Epithelial cell of proximal tubule (primary cell): ENCODE measurements at places on chromosomes 6 and 20. TPM values are rescaled to one million over a fixed set of nuclear protein-coding genes. Genes with fewer than 3 reads are reported as not detected.

- DNase-seq = no peak
Observed at GRCh38 chr20:39289316-39289715, 327.2 kb downstream of the DHX35 start.

GRCh38 chr20:47773371-47773786 is 11.9 kb downstream of the SULF2 start:
- DNase-seq = no peak

GRCh38 chr20:17636523-17637412 is 45.3 kb downstream of the RRBP1 start:
- DNase-seq = no peak

GRCh38 chr6:89604653-89605052 is 33.9 kb downstream of the LYRM2 start:
- no peak for DNase-seq

- no peak for DNase-seq
Observed at GRCh38 chr20:57829805-57830514, 120.1 kb upstream of the PMEPA1 start.

DNA sequence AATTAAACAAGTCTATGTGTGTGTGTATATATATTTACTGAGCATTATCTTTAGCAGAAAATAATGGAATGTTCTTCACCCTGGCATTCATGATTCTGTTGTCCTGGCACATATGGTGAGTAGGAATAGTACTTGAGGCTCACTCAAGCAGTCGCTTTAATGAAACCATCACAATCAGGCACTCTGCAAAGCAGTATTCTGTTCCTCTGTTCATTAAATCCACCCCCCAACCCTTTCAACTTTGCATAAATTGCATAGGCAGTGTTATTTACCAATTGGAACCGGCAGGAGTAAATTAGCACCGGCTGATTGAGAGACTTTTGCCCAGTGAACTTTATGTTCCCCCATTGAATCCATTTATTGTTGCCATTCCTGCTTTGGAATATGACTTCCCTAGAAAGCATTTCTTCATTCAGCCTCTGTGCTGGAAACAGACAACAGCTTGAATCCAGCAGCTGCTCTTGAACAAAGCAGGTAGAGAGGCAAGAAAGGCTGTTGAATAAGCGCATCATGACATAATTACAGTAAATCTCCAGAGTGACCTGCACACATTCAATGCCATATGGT is 268.0 kb upstream of the RNF217 start:
- no peak for DNase-seq

- no peak for DNase-seq
Observed at GRCh38 chr6:108684771-108685329, 124.1 kb downstream of the FOXO3 start.

DNA sequence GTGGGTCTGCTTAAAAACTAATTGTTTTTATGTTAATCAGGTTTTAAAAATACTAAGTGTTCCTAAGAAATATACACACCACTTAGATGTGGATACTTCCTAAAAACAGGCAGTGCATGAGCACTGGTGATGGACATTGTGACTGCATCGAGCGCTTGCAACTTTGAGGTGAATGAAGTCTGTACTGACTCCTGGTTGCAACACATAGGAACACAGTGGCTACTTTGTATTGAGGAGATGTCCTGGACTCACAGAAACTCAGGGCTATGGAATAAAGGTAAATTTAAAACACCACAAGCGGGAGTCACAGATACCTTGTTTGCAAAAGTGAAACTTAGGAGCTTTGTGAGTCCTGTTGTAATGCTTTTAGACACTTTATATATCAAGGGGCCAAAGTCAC is 55.6 kb upstream of the POLR1H start:
- DNase-seq = no peak

GRCh38 chr20:30612344-30612743 is 645.1 kb upstream of the DEFB115 start:
- no peak for DNase-seq

The TRDN gene
- not detected in 2 replicates for total RNA-seq

The DPPA5 gene
- not detected in 2 replicates for total RNA-seq

The FOXQ1 gene
- 2.0 and 2.1 TPM in 2 replicates for total RNA-seq

The ADGRB3 gene
- total RNA-seq = 3.0 and 4.7 TPM in 2 replicates

The PPP1R18 gene
- total RNA-seq = 66.5 and 77.3 TPM in 2 replicates

The PRDM1 gene
- 0.14 and 1.0 TPM in 2 replicates for total RNA-seq
